ENCODE measurements at places on chromosomes 12 and 14.

DNA sequence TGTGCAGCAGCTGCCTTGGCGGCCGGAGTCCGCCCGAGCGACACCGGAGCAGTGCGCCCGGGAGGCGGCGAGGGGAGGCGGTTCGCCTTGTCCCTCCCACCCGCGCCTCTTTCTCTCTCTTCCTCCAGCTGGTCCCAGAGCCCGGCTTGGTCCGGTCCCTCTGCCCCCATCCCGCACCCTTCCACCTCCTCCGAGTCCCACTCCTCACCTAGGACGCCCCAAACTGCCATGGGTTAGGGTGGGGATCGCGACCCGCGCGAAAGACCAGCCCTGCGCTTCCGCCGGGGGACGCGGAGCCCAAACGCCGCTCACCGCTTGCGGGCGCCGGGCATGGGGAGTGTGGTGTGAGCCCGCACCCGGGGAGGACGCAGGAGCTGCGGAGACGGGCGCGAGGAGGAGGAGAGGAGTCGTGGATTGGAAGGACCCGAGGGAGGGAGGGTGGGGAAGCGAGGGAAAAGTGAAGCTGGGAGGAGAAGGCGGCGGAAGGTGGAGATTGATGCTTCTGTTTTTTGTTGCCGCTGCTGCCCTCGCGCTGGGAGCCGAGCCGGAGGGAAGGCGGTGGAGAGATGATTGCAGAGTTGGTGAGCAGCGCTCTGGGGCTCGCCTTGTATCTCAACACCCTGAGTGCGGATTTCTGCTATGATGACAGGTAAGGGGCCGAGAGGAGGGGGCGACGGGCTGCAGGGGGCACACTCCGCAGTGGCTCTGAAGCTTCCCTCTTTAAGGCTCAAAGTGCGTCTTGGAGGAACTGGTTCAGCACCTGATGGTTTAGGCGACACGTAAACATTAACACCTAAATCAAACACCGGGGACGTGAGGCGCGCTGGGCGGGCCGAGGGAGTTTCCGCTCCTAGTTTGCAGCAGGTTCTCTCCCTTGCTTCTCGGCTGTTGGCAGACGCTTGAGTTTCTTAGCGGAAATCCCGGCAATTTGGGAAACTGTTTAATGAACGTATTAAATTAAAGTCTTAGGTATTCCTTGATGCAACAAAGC, 610 bp downstream of the TMTC2 start:
- DNase-seq, result no peak

DNA sequence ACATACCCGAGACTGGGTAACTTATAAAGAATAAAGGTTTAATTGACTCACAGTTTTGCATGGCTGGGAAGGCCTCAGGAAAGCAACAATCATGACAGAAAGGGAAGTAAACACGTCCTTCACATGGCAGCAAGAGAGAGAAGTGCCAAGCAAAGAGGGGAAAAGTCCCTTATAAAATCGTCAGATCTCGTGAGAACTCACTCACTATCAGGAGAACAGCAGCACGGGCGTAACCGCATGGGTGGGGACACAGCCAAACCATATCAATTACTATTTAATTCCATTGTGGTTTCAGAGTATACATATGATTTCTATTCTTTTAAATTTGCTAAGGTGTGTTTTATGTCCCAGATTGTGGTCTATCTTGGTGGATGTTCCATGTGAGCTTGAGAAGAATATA, 117.9 kb downstream of the SCAF11 start:
- DNase-seq, result no peak

- no peak for DNase-seq
Observed at GRCh38 chr12:118073768-118074167, 12.8 kb upstream of the WSB2 start.

- DNase-seq, result no peak
Observed at GRCh38 chr12:27604431-27604830, 80.4 kb downstream of the PPFIBP1 start.

DNA sequence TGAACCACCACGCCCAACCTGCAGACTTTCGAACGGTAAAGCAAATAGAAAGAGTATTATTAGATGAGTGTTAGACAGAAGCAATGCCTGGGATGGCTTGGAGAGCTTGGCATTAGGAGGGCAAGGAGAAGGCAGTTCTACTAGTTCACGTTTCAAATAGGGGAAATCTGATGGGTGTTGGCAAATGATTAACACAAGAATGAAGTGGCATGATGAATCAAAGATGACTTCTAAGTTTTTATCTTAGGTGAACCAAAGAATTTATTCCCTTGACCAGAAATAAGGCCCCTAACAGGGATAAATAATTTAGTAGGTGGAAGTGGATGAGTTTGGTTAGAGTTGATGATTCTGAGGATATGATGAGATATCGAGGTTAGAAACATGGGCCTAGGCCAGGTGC, 38.5 kb downstream of the DRAM1 start:
- no peak for DNase-seq

GRCh38 chr14:89509891-89510290, 92.9 kb upstream of the FOXN3 start:
- no peak for DNase-seq

DNA sequence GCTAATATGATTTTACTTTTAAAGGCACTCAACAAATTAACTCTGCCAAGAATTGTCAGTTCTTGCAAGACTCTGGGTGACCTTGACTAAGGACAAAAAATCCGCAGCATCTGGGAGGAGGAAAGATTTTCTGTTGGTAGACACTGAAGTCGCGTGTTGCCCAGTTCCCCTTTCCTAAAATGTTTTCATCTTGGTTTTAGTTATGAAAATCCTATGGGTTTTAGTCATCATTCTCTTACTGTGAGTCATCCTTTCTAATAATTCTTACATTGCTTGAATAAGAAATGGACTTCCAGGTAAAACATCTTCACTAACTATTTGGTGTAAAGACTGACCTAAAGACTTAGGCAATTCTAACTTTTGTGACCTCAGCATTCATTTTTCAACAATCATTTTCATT, 9.1 kb downstream of the GSG1 start:
- DNase-seq, result peak; percentile 76

- DNase-seq, result no peak
Observed at GRCh38 chr12:100138803-100139098, 3.9 kb downstream of the BLTP3B start.

- DNase-seq, result no peak
Observed at GRCh38 chr14:80930836-80931389, 10.6 kb downstream of the CEP128 start.

GRCh38 chr12:44117337-44117736, 281.5 kb downstream of the TMEM117 start:
- no peak for DNase-seq

DNA sequence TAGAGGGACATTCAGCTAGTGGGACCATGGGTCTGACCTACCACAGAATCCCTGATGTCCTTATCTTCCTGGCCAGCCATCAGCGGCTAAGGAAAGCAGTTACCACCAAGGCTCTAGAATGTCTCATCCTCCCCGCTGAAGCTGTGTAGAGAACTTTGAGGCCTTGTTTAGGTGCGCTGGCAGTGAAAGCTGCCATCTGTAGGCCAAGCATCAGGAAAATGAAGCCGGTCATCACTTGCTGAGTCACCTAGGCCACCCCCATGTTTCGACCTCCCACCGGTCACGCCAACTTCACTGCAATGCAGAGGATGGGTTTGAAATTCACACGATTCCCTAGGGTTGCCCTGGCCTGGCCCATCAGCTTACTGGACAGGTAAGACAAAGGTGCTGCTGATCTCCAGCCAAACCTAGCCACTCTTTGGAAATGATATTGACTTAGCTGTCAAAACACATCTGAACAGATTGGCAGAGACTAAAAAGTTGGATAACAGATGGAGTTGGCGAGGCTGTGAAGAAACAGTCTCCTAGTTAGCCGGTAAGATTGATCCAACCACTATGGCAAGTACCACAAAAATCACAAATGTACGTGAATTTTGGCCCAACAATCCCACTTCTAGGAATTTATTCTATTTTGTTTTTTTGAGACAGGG, 52.0 kb downstream of the NOS1 start:
- DNase-seq, result no peak

DNA sequence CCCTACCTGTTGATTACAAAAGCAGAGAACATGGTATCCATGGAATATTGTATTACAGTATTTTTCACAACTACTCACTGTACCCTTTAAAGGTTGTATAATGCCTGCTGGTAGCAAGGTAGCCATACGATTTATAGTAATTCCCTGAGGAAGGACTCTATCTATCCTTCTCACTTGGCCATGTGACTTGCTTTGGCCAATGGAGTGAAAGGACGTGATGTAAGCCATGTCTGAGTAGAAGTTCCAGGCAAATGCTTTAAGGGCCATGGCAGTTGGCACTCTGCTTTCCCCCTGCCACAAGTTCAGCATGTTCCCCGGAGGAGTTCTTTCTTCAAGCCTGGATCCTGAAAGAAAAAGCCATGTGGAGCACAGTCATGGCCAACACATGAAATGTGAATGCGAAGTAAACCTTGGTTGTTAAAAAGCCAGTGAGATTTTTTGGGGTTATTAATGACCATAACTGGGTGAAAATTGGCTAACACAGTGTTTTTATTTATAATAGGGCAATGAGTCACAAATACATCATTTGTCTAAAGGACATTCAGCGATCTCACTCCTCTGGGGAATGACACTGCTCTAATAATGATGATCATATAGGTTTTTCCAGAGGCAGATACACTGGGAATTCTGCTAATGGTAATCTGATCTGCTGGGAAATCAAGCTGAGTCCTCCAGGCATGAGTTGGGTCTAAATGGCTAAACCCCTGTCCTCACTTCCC, 67.4 kb upstream of the SLC38A2 start:
- no peak for DNase-seq

DNA sequence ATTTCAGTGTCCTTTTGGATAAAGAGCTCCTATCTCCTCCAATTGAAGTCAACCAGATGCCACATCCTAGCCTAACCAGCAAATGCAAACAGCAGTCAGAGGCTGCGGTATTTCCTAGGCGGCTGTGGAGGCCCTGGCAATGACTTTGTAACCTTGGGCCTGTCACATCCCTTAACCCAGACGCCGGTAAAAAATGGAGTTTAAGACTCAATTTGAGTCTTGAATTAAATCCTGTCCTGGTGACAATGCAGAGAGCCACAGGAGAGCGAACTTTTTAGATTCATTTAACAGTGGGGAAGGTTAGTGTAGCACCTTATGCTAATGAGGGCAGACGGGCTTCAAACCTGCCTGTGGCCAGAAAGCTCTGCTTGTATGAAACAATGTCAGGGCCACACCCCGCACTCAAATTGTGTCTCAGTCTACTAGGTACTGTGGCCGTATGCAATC, 1.3 kb downstream of the C12orf75 start:
- no peak for DNase-seq

- DNase-seq, result no peak
Observed at GRCh38 chr12:121295116-121295745, 1.3 kb downstream of the CAMKK2 start.

- no peak for DNase-seq
Observed at GRCh38 chr12:45402288-45402687, 186.4 kb downstream of the ANO6 start.

DNA sequence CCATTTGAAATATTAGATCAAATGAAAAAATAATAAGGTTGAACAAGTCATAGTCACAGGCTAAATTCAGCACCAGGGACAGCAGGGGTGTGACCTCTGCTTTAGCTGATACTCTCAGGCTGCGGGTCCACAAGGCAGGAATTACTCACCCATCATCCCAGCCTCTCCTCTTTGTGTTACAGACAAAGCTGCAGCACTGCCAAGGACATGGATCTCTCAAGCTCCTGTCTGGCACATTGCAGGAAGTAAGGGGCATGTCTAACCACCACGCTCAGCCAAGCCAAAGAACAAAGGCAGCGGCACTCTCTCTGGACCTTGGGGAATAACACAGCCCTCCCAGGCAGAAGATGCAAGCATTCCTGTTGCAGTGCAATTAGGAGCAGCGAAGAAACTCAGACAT, 783.8 kb downstream of the VRK1 start:
- no peak for DNase-seq

- DNase-seq, result no peak
Observed at GRCh38 chr14:36212987-36213386, 36.5 kb upstream of the PTCSC3 start.

GRCh38 chr14:60943637-60944032, 37.2 kb downstream of the TRMT5 start:
- no peak for DNase-seq

- DNase-seq, result no peak
Observed at GRCh38 chr14:21796916-21797315, 123.3 kb upstream of the OR4E1 start.

DNA sequence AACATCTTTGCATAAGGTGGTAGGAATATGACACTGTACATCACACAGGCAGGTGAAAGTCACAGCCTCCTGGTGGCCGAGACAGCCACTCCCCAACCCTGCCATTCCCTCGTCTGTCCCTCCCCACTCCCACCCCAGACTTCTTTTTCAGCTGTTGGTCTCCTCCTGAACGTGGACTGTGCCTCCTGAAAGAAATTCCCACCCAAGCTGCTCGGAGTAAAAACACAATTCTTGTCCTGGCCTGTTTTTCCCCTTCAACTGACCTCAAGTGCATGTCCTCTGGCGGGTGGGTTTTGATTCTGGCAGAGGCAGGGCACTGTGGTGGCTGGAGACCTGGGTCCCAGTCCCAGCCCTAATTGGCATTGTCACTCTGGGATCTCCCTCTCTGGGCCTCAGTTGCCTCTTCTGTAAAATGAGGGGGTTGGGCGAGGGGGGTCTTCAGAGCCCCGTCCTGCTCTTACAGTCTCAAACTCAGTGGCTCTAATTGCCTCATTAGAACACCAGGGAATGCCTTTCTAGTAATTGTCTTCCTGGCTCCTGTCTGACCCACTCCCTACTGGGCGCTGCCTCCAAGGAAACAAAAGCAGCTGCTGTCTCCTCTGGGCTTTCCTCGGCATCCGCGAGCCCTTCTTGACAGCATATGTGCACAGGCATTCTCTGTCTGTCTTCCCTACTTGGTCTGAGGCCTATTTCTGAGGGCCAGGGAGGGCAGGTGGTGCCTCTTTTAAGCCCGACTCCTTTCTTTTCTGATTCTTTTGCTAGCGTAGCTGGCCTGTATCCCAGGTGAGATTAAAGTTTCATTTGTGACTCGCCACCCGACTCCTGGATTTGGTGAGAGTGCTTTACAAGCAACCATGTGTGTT, 186.6 kb upstream of the RMST start:
- no peak for DNase-seq

GRCh38 chr14:105067140-105067968, 2.1 kb upstream of the GPR132 start:
- DNase-seq, result no peak

DNA sequence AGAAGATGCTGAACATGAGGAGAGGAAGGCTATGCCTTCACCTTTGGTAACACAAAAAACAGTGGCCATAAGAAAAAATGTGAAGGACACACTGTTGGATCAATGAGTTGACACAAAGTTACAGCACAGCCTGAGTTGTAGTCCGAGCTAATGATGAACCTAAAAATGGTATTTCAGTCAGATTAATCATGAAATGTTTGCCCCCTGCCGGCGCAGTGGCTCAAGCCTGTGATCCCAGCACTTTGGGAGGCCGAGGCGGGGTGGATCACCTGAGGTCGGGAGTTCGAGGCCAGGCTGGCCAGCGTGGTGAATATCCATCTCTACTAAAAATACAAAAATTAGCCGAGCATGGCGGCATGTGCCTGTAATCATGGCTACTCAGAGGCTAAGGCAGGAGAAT, 1.3 kb upstream of the CAPRIN2 start:
- DNase-seq, result no peak

- DNase-seq, result no peak
Observed at GRCh38 chr14:103802356-103802755, 45.0 kb downstream of the PPP1R13B start.

Measured in SW 1271 (cell line).